ENCODE measurements at places on chromosomes 5 and 9.

- peak; percentile 9 for DNase-seq
Measured at GRCh38 chr5:76331126-76331525, 72.0 kb upstream of the IQGAP2 start.

DNA sequence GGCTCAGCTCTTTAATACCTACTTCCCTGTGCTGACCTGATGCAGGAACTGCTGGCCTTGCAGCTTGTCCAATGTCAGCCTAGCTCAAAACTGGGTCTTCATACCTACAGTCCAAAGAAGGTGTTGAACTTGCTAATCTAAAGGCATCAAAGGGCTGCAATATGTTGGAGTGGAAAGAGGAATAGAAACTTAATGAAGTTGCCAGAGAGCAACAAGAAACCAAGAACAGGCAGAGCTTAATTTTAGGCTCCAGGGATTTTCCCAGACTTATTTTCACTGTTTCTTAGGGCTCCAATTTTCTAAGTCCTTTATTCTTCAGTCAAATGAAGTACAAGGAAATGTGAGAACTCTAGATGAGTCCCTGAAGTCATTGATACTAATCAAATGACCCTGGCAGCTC lies 17.6 kb upstream of the ERCC6L2 start:
- no peak for DNase-seq

GRCh38 chr5:62124266-62124665 lies 181.7 kb upstream of the KIF2A start:
- DNase-seq, result no peak

DNA sequence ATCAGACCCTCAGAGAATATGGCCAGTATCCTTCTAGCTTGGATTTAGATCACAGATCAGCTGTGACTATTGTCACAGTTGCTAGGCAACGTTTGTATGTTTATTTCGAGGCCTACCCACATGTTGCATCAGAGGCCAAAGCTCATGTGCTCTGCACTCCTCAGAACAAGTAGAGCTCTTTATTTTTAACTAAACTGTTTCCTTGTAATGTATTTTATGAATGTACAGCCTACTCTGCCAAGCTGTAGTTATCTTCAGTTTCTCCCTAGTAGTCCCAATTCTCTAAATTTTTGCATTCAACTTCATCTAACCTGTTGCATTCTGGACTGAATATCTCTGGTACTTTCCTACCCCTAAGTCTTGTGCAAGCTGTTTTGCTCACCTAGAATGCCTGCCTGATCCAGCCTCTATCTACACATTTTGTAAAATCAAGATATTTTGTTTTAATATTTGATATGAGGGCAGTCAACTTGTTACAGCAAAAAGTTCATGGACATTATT lies 52.8 kb downstream of the CAST start:
- no peak for DNase-seq

GRCh38 chr9:26950521-26950920 lies 3.5 kb upstream of the PLAA start:
- no peak for DNase-seq

- no peak for DNase-seq
Measured at GRCh38 chr9:129798973-129799372, 4.0 kb upstream of the TOR1B start.

GRCh38 chr5:156497804-156498208 lies 170.8 kb downstream of the SGCD start:
- DNase-seq, result no peak

DNA sequence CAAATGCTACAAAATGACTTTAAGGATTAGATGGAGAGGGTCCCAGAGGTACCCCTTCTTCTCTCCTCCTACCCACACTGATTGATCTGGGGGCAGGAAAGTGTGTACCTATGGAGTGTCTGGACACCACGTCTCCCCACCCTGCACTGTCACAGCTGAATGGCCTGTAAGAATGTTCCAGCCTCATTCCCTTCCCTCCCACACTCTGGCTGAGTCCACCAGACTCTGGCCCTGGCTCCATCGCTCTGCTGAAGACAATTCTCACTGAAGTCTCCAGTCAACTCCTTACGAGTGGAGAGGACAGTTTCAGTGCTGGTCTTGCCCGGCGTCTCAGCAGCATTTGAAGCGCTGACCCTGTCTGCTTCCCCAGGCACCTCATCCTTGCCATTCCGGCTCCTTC lies 105.8 kb downstream of the TTLL11 start:
- no peak for DNase-seq

DNA sequence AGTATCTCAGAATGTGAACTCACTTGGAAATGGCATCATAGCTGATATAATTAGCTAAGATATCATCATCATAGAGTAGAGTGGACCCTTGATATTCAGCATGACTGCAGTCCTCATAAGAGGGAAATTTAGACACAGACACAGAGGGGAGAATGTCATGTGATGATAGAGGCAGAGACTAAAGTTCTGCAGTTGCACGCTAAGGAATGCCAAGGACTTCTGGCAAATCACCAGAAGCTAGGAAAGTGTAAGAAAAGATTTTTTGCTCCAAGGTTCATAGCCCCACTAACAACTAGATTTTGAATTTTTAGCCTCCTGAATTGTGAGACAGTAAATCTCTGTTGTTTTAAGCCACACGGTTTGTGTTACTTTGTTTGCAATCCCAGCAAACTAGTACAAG lies 612.6 kb upstream of the ST8SIA4 start:
- no peak for DNase-seq

- DNase-seq, result no peak
Measured at GRCh38 chr9:73166468-73166867, 14.8 kb downstream of the ANXA1 start.

DNA sequence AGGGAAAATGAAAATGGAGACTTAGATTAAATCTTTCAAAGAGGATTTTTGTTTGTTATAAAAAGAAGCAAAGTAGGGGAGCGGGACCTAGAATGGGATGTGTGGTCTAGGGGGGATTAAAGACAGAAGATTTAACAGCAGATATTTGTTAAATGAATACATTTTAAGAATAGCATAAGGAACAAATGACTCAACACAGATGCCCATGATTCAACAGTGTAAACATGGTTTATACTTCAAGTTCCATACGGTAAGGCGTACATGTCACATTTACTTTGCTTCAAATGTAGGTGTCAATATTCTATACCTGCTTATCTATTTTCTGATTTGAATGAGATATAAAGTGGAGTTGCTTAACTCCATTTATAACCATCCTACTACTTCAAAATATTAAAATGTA lies 1.5 kb downstream of the TICAM2 start:
- DNase-seq, result no peak

- no peak for DNase-seq
Measured at GRCh38 chr5:9046756-9047481, 499.0 kb downstream of the SEMA5A start.

- peak; percentile 20 for DNase-seq
Measured at GRCh38 chr5:121949885-121950284, 11.9 kb upstream of the SRFBP1 start.

DNA sequence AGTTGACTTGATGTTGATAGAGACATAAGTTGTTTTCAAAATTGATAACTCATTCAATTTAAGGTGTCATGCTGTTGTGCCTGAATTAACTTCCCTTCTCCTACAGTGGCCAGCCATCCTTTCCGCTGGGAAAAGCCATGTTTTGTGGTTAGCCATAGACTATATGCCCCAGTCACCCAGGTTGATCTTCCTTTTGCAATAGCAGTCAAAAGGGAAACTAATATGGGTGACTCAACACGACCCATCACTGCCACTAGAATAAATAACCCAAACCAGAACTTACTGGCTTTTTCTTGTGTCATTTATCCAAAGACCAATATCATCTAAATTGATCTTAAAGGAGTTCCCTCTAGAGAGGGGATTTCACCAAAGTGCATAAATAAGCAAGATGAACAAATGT lies 87.4 kb downstream of the PTCD2 start:
- no peak for DNase-seq

GRCh38 chr5:130151239-130151638 lies 247.0 kb downstream of the CHSY3 start:
- DNase-seq, result no peak

GRCh38 chr5:7866196-7866595 lies 2.6 kb downstream of the FASTKD3 start:
- no peak for DNase-seq

- no peak for DNase-seq
Measured at GRCh38 chr5:89105171-89105695, 222.2 kb upstream of the MEF2C start.

DNA sequence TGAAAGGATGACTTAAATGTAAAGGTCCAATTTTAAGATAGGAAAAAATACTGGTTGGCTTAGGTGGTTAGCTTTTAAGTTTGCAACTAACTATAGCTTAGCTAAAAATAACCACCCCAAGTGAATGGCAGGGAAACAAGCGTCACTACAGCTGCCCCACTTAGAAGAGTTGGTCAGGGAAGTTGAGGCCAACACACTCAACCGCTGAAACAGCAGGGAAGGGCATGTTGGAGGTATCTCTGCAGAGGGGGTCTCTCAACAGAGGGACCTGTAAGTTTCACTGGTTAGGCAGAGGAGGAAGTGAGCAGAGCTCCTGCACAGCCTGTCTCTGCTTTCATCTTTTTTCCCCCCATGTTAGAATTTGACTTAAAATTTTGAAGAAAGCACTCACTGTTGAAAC lies 75.3 kb downstream of the LHFPL2 start:
- no peak for DNase-seq

DNA sequence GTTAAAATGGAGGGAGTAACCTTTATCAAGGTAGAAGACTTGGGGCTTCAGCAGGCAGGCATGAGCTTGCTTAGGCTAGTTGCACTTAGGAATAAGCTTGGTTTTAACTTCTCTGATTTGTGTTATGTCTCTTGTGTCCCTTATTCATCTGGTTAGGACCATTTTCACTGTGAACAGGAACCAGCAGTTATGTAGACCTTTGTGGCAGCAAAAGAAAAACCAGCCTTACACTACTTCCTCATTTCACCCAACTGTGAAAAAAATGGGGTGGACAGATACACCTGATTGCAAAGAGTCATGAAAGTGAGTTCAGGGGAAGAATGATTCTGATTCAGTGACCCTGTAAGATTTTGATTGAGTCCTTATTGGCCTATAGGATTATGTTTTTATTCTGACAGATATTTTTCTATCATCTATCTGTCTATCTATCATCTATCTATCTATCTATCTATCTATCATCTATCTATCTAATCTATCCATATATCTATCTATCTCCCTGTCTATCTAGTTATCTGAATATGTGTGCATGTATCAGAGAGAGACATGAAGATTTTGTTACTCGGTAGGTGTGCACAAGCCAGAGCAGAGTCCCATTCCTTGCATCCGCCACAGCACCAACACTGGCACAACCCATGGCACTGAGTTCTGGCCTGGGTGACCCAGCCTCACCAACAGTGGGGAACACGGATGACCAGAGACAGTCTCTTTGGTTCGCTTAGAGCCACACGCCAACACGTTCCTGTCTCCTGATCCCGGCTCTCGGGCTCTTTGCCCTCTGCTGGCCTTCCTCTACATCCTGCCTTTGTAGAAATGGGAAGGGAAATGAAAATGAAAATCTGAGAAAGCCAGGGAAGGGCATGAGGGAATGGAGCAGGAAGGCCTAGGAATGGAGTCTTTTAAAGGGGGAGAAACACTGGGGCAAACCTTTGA lies 1.3 kb upstream of the ZNF366 start:
- DNase-seq, result no peak

DNA sequence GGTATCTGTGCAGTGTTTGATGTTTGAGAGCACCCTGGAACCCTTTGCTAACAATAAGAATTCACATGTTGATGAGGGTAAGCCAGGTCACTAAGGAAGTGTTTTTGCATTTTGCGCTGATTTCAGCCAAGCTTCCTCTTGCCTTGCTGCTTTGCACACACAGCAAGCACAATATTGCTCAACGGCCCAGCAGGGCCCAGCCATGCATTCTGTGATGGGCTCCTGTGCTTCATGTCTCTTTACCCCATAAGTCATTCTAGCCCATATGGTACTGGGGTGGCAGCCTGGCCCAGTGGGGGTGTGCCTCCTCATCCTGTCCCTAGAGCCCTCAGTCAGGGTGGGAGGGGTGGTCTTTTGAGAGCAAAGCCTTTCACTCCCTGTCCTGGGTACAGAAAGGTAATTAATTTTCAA lies 481.3 kb downstream of the GADD45G start:
- DNase-seq, result no peak

DNA sequence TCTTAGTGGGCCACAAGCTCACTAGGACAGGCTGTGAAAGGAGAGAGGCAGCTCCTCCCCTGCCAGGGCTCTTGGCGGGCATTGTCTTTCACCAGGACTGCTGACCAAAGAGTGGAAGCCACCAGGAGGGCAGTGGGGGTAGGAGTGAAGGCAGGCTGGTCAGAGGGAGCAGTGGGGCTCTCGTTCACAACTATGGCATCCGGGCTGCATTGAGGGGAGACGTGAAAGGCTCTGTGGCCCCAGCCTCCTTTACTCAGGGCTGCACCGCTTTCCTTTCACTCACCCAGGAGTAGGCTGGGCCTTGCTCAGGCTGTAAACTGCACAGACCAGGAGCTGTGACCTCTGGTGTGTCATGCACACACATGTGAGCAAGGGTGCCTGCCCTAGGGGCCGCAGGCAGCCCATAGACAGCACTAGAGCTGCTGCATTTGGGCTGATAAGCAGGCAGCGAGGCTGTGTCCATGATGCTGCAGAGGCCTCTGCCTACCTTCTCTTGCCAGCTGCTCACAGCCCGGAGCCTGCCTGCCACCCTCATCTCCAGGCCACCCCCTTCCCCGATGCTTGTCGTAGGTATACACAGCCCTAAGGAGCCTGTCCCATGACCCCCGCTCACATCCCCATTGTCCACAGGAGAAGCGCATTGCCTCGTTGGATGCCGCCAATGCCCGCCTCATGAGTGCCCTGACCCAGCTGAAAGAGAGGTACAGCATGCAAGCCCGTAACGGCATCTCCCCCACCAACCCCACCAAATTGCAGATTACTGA lies 130.4 kb downstream of the DAB2IP start:
- no peak for DNase-seq

DNA sequence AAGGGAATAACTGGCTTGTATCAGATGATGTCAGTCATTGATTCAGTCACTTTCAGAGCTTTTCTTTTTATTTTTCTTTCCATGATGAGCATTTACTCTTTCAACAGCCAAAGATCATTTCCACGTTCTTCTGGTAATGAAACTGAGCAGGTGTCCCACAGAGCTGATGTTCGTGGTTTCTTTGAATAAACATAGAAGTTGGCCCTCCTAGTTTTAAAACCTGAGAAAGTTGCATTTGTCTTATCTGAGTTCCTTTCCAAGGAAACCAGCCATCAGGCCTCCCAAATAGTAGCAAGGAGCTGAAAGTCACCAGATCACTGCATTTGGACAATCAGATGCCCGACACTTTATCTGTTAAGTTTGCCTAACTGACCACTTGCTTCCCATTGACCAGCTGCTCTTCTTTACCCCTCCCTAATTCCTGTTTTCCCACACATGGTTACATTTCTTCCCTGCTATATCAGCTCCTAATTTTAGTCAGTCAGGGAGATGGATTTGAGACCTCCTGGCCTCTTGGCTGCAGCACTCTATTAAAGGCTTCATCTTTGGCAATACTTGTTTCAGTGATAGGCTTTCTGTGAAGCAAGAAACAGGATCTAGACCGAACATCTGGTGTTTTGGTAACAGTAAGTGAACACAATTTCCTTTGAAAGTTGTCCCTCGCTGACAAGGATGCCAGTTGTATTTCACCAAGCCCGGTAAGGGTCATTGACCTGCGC lies 420.8 kb downstream of the CHSY3 start:
- no peak for DNase-seq
